A549 treated with AZD2906 at 1 μM for 4 hours (cell line): ENCODE measurements at places on chromosomes 1 and 21. TPM values are rescaled to one million over a fixed set of nuclear protein-coding genes. Genes with fewer than 3 reads are reported as not detected.

PTCH2 gene
- total RNA-seq, result 0.11 to 0.30 TPM (median 0.23 TPM) in 5 replicates

SERTAD4 gene
- total RNA-seq, result 0.37 to 0.65 TPM (median 0.51 TPM) in 5 replicates

KRTAP10-3 gene
- not detected in 5 replicates for total RNA-seq

IVL gene
- 0.06 to 0.18 TPM (median 0.11 TPM) in 4 of 5 replicates, not detected in the other for total RNA-seq

OR10J1 gene
- total RNA-seq, result not detected in 5 replicates

ZFP69B gene
- 1.1 to 2.0 TPM (median 1.7 TPM) in 5 replicates for total RNA-seq

HPCAL4 gene
- 0.21 to 0.27 TPM (median 0.23 TPM) in 5 replicates for total RNA-seq
